ENCODE measurements at places on chromosomes 16 and 17.

DNA sequence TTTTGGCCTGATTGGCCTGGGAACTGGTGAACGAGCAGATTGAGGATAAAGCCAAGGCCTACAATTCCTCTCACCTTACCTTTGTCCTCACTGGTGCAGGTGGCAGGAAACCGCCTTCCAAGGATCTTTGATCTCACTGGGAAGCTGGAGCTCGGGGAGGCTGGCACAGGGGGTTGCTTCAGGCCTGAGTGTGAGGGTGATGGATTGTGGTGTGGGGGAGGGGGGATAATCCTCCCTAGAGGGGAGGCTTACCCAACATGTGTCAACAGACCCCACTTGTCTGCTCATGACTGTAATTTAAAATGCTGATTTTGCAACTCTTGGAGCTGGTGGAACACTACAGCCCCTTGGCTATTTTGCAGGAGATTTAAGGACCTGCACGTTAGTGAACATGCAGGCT is 4.5 kb upstream of the RMI2 start:
- DNase-seq = no peak

DNA sequence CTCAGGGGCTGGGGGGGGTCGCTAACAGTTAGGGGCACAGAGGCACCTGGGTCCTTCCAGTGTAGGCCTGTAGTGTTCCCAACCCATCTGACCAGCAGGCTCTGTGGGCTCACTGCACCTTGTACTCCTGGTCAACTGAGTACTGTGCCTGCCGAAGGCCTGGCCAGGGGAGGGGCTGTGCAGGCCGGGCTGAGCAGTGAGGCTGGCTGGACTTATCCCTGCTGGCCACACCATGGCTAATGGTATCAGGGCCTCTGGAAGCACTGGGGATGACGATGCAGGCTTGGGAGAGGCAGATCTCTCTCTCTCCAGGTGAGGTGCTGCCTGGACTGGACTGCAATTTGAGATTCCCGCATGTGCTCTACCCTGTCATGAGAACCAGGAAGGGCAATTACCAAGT is 58.9 kb upstream of the SDK2 start:
- DNase-seq = no peak

DNA sequence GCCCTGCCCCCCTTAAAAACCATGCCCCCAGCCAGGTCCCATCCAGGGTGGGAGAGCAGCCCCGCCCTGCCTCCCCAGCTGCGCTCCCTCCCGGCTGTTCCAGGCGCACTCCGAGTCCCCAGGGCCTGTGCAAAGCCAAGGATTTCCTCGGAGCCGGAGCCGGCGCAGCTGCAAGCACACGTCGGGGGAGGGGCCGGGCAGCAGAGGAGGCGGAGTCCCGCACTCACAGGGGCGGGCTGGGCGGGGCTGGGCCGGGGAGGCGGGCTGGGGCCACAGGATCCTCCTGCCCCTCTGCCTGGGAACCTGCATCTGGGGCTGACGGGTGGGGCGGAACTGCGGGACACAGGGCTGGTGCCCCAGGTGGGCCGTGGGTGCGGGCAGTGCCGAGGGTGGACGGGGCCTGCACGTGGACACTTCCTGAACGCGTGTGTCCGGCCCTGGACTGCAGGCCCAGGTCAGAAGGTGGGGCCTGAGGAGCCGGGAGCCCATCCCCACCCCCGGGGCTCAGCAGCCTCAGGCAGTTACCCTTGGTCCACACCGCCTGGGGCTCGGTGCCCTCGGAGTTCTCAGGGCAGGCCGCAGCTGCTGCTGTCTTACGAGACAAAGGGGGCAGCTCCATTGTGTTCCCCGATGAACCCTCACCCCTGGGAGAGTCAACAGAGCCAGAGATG is 24.0 kb upstream of the SSTR5 start:
- DNase-seq = no peak

GRCh38 chr17:48624544-48625494 is 1.3 kb downstream of the HOXB9 start:
- no peak for DNase-seq

GRCh38 chr17:2266045-2266864 is 37.3 kb downstream of the SMG6 start:
- no peak for DNase-seq

DNA sequence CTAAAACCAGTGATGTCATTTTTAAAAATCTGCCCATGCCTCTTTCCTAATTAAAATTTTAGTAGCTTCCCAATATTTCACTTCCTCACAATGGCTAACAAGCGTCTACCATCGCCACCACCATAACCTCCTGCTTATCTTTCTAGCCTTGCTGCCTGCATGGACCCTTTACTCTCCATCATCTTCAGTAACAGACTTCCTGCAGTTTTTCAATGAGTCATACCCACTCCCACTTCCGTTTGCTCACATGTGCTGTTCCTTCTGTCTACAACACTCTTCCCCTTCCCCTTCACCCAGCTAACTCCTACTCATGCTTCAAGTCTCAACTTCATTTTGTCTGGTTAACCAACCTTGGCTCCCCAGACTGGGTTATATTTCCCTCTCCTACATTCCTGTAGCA is 12.8 kb upstream of the SKAP1 start:
- no peak for DNase-seq

DNA sequence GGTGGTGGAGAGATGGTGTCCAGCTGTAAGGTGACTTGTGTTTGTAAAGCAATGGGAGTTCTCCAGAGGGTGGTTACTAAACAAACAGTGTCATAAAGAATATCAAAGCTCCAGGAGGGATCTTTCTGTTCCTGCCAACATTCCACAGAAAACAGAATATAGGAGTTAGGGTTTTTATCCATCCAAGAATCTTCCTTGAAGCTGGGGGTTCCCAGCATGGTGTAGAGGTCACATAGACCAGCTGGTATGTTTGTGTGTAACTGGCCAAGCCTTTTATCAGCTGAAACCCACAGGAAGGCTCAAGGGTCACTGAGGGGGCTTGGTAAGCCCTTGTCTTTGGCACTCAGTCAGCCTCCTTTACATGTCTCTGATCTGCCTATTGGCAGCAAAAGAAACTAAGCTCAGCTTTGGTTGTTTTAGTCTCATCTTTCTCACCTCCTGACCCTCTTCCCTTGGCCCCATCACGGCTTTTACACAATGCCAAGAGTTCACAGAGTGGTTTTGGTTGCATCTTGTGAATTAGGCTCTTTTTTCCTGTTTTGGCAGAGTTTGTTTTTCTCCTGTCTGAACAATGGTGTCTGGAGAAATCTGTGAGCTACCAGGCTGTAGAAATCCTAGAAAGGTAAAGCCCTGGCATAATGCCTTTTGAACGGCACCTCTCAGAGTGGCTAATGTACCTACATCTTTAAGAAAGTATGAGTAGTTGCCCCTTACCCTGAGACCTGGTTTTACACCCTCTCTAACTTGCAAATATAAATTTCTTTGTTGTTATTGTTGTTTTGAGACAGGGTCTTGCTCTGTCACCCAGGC is 4.6 kb downstream of the CNTD1 start:
- DNase-seq = no peak

GRCh38 chr17:35088356-35088880 is 24.9 kb upstream of the RFFL start:
- DNase-seq = no peak

DNA sequence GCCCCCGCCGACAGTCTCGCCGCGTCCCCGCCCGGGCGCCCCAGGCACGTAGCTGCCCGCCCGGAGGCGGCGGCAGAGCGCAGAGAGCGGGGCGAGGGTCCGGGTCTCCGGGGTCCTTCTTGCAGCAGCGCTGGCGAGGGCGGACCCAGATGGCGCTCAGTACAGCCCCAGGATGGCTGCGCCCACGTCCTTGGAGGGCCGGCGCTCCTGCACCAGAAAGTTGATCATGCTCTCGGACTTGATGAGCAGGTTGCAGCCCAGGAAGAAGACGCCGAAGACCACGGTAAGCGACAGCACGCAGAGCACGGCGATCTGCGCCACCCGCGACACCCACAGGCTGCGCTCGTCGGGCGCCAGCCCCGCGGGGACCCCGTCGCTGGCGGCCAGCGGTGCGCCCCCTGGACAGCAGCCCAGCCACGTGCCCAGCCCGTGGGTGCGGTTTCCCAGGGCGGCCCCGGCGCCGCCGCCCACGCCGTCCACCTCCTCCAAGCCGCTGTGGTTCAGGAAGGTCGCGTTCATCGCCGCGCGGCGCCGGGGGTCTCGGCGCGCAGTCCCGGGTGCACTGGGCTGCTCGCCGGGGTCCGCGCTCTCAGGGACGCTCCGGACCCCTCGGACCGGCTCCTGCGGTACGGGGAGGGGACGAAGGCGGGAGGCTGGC is 435 bp downstream of the RPRML start:
- DNase-seq = no peak

DNA sequence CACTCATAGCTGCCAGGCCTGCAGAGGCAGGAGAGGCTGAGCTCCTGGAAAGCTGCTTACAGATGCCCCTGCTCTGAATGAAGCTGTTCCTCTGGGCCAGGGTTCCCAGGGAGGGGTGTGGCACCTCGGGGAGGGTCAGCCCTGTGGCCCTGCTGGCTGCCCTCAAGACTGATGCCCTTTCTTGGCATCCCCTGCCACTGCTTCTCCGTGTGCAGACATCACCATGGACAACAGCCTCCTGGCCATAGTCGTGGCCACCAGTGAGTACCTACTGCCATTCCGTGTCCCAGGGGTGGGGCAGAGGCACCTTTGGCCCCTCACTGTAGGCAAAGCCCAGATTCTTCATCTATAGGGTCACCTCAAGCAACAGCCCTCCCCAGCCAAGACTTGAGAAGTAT is 8.9 kb downstream of the MRPL27 start:
- no peak for DNase-seq

DNA sequence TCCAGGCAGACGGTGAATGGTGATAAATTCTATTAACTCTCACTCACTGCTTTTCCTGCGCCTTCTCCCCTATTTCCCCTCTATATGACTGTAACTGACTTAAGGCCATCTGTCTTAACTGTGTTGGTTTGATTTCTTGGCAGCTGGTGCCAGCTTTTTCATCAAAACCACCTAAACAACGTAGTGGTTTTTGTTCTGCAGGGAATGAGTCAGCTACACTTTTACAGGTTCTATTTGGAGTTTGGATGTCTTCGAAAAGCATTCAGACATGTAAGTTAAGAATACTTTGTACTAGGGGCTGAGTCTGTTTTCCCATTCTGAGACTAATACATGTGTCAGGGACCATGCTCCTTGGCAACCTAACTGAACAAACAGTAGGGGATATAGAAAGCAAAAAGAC is 8.5 kb downstream of the REXO5 start:
- no peak for DNase-seq

DNA sequence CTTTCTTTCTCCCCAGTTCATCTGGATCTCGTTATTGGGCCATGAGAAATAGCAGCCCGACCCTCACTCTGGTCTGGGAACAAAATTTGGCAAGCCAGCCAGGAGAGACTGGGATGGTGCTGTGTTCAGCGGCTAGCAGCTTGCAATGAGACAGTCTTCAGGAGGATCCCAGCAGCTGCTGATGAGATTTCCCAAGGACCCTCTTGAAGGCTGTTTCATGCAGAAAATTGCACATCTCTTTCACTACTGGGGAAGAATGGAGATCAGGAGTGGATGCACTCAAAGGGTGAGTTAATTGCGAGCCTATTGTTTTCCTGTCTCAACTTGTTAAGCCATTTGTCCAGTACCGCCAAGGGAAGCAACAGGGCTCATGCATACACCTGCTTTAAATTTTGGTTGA is 5.5 kb upstream of the COIL start:
- DNase-seq = no peak

GRCh38 chr17:63940584-63940983 is 8.5 kb upstream of the CD79B start:
- no peak for DNase-seq

DNA sequence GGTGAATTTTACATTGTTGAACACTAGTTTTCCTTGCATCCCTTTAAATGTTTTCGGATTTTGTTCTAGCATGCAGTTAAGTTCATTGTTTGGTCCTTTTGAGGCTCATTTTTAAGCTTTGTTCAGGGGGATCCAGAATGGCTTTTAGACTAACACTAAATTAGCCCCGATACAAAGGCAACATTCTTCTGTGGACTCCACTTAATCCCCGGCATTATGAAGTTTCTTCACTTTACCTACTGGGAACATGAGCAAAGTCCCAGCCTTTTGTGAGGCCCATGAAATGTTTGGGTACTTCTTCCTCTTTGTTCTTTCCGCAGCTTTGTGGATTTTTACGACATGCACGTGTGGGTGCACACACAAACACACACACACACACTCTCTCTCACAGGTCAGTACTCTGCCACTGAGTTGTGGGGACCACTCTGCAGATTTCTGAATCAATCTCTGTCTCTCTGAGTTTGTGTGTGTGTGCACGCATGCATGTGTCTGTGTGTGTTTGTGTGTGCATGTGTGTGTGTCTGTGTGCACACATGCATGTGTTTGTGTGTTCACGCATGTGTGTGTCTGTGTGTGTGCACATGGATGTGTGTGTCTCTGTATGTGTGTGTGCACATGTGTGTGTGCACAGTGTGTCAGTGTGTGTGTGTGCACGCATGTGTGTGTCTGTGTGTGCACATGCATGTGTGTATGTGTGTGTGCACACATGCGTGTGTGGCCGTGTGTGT is 240.4 kb upstream of the TNRC6C start:
- no peak for DNase-seq

DNA sequence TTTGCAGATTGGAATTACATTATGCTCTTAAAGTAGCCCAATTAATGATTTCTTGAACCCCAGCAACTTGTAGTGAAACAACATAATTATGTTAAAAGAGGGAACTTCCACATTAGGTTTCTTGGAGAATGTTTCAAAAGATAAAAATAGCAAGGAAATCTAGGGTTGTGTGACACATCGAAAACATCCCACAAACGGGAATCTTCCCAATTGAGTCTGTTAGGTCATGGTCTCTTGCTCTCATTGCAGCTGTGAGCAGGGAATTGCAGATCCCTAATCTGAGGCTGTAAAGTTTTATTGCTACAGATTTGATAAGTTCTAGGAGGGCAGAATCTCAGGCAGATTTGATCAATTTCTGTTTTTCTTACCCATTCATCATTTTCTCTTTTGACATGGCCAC is 6.7 kb upstream of the LPO start:
- no peak for DNase-seq

GRCh38 chr17:57418463-57419246 is 162.3 kb downstream of the MSI2 start:
- DNase-seq = no peak

GRCh38 chr17:35536664-35537171 is 760 bp downstream of the SLFN12L start:
- no peak for DNase-seq

DNA sequence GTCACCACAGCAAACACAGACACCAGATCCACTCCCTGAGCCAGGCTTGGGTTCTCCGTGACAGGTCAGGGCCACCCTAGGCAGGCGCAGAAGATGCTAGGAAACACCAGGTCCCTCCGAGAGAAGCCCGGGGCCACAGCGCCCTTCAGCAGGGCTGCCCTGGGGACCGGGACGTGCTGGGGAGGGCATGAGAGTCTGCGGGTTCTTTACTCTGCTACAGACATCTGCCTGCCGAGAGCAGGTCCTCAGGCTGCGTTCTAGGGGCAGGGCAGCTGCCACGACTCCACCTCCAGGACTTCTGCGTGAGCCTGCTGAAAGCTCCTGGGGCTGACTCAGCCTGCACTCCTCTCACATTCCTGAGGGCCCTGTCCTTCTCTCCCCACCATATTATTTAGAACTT is 11.4 kb downstream of the MYLK3 start:
- DNase-seq = no peak

GRCh38 chr17:17633310-17633709 is 41.8 kb upstream of the PEMT start:
- DNase-seq = no peak

GRCh38 chr16:26830428-26831127 is 236.1 kb upstream of the C16orf82 start:
- no peak for DNase-seq

GRCh38 chr17:57311281-57312216 is 55.2 kb downstream of the MSI2 start:
- no peak for DNase-seq

GRCh38 chr17:77371117-77371887 is 230.5 kb downstream of the SEC14L1 start:
- DNase-seq = no peak

Data from SW 1271 (cell line).